ENCODE measurements at places on chromosomes 1 and 21. TPM values are rescaled to one million over a fixed set of nuclear protein-coding genes. Genes with fewer than 3 reads are reported as not detected.

Gene ALX3
- 0.35 TPM for total RNA-seq

Gene B3GALT2
- total RNA-seq = not detected

Gene CLDN19
- total RNA-seq = 12.2 TPM

Gene ATP1A4
- total RNA-seq = 0.74 TPM

Gene ZBTB37
- total RNA-seq = 6.1 TPM

Gene SRSF10
- total RNA-seq = 122 TPM

Gene TMEM54
- total RNA-seq = 9.8 TPM

Gene LSM10
- total RNA-seq = 14.4 TPM

Gene HNRNPCL2
- not detected for total RNA-seq

Gene EDN2
- total RNA-seq = 0.81 TPM

Gene MFSD2A
- total RNA-seq = 6.4 TPM

GRCh38 chr1:171985639-171986038, 144.3 kb downstream of the DNM3 start:
- DNase-seq = peak; percentile 21

- DNase-seq = no peak
Observed at GRCh38 chr1:20070357-20070756, 363 bp downstream of the PLA2G5 start.

DNA sequence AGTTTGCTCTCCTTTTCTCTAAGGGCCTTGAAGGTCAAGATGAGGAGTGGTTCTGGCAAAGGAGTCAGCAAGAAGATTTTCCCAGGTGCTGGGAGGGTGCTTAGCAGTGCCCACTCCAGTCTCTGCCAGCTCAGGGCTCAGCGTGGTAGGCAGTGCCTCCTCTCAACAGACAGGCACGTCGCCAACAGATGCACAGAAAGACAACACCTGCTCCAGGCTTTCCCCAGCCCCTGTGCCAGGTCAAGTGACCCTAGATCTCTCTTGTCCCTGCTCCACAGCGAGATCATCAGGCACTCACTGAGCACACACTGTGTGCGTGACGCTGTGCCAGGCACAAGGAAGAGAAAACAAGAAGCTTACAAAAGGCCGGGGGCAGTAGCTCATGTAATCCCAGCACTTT, 86.0 kb downstream of the CASZ1 start:
- no peak for DNase-seq

DNA sequence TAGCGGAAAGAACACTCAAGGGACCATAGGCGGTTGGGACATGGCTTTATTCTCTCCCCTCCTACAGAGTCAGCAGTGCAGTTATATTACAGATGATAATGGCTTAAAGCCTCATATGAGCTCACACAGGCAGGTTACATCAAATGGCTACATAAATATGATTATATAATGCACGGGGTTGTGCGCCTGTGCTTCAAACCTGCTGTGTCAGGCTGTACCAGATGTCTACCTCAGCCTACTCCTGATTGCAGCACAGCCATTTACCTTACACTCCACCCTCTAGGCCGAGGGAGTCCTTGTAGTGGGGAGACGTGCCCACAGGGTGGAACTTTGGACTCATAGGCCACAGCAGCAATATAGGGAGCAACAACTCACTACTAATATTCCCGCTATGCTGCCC, 16.4 kb upstream of the TBX19 start:
- DNase-seq = no peak

- no peak for DNase-seq
Observed at GRCh38 chr1:78275456-78275855, 215.3 kb upstream of the PTGFR start.

- DNase-seq = no peak
Observed at GRCh38 chr1:201816309-201816854, 12.6 kb upstream of the IPO9 start.

DNA sequence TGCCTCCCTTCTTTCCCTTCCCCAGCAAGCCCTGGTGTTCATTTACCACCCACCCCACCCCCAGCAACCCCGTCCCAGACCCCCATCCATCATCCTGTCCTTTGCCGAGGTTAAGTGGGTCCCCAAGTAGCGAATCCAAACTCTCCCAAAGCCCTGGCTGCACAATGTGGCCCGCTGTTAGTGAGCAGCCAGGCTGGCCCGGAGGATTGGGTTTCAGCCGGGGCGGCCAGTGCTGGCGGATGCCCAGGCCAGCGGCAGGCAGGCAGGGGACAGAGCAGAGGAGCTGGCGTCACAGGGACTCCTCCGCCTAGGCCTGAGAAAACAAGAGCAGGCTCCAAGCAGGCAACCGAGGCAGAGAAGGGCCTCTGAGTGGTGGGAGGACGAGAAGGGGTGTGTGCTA, 61.4 kb downstream of the EPHB2 start:
- DNase-seq = no peak

GRCh38 chr1:231616667-231617066, 9.9 kb upstream of the DISC1 start:
- DNase-seq = no peak

GRCh38 chr21:16550917-16551741, 821.3 kb downstream of the USP25 start:
- no peak for DNase-seq

- peak; percentile 51 for DNase-seq
Observed at GRCh38 chr1:55702064-55702463, 486.9 kb upstream of the USP24 start.

DNA sequence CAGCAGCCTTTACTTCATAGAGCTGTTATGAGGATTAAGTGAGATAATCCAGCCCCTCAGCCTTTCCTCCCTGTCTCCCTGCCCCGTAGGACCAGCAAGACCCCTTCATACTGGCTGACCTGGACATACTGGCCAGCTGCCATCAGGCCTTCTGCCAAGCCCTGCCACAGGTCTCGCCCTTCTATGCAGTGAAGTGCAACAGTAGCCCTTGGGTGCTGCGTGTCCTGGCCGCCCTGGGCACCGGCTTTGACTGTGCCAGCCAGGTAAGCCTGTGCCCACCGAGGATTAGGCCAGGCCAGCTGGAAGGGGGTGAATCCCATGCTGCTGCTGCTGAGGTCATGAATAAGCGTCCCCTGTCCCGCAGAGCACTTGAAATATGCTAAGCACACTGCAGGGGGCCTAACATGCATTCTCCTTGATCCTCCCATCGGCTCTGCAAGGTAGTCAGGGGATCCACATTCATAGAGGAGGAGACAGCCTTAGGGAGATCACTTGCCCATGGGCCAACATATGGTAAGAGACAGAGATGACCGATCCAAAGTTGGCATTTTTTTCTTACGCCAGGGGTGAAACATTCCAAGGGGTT, 73.3 kb upstream of the TINAGL1 start:
- peak; percentile 82 for DNase-seq

GRCh38 chr1:29290414-29290985, 54.2 kb downstream of the PTPRU start:
- DNase-seq = no peak

DNA sequence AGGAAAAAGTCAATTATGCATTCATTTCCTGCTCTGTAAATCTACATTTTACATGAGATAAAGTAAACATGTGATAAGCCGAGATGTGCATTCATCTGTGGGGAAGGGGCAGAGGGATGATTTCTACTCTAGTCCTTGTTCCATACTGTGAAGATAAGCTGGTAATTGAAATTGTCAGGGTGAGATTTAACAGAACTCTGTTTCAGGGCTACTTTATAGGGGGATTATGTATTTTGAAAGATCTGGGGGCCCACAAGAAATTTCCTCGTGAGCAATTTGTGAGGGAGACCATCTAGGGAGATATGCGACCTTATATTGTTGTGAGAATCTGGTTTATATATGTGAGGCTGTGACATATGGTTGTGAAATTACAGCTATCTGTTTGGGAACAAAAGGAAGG, 73.1 kb upstream of the KCNK1 start:
- DNase-seq = no peak

DNA sequence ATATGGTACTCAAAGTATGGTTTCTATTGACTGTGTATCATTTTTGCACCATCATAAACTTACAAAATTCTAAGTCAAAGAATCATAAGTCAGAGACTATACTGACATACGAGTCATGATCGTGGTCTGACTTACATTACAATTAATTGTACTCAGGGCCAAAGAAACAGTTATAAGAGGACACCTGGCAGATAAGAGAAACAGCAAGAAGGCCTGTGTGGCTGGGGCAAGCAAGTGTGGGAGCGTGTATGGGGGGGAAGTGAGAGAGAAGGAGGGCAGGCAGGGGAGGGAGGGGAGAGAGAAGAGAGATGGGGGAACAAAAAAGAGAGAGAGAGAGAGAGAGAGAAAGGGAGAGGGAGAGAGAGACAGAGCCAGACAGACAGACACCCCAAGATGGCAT, 70.9 kb downstream of the RERE start:
- no peak for DNase-seq

DNA sequence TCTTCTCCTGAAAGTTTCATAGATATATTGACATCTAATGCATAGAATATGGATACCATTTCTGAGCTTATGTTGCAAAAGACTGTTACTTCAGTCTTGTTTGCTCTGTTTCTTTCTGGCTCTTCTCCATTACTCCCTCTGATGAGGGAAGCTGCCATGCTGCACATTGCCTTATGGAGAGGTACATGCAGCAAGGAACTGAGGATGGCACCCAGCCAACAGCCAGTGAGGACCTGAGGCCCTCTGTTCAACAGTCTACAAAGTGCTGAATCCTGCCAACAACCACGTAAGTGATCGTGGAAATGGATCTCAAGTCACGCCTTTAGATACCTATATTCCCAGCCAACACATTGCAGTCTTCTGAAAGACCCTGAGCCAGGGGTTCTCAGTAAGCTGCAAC, 66.6 kb upstream of the ADAMTS5 start:
- no peak for DNase-seq

DNA sequence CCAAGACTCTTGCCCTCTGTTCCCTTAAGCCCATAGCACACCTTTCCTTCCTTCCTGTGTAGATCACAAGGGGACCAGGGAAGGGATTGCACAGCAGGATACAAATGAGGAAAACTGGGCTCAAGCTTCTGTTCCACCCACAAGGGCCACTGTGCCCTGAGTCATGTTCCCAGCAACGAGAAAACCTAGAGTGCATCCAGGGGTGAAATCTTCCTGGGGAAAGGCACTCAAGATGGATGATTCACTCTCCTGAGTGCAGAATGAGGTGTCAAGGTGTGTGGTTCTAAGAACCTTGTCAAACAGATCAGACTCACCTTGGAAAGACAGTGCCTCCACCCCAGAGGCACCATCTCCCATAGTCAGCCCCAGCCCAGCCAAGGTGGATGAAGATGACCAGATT, 40.7 kb upstream of the EYA3 start:
- DNase-seq = no peak

GRCh38 chr1:205777994-205778393, 2.7 kb upstream of the RAB29 start:
- DNase-seq = no peak

- DNase-seq = peak; percentile 95
Observed at GRCh38 chr1:156727926-156728598, at the start of gene METTL25B. METTL25B (plus strand) TSS chr1:156728469; CDS start chr1:156729105, 636 bp downstream.

- peak; percentile 68 for DNase-seq
Observed at GRCh38 chr1:234970731-234971476, 157.7 kb downstream of the TOMM20 start.

- DNase-seq = peak; percentile 30
Observed at GRCh38 chr1:6922096-6922931, 137.1 kb downstream of the CAMTA1 start.

GRCh38 chr21:38178653-38179470, 77.9 kb upstream of the KCNJ15 start:
- no peak for DNase-seq

DNA sequence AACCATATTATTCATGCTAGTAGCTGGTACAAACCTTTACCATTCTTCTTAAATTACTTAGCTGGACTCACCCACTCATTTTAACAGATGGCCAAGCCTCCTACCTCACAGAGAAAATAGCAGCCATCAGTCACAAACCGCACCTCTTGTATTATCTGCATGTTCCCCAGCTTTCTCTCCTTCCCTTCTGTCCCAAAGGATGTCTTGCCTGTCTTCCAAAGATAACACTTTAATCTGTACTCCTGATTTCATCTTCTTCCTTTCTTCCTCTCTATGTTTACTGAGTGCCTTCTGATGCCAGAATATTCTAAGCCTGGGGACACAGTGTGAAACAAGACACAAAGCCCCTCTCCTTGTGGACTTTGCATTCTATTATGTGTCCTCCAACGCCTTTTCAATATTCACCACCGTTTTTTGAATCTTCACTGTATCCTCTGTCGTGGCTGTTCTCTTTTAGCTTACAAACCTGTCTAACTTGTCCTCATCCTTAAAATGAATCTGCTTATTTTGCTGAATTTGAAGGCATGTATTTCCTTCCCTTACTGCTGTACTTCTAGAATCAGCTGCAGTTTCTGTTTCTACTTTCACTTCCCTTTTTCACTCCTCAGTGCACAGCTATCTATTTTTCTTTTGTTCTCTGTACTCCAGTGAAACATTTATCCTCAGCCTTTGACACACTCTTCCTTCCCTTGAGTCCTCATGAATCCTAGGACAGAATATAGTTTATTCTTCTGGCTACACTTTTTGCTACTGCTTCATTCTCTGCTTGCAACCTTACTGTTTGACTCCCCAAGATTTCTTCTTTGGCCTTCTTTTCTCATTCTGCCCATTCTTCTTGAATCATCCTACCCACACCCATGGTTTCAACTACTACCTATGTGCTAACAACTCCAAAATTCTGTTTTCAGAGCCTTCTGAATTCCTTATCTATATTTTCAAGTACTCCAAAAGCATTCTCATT, 216.9 kb upstream of the SAMSN1 start:
- no peak for DNase-seq

DNA sequence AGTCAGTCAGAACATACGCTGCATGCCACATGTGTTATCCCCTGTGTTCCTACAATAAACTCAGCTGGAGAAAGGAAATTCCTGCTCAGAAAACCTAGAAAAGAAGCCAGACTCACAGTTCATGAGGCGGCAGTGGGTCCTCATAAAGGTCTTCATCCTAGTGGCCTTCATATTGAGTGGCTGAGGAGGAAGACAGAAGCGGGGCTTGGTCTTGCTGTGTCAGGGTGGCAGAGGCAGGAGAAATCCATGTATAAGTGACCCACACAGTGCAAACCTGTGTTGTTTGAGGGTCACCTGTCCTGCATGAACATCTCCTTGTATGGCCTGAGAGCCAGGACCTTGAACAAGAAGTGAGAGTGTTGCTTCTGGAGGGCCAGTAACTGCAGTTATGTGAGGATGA, 4.0 kb upstream of the WNT3A start:
- peak; percentile 11 for DNase-seq

- no peak for DNase-seq
Observed at GRCh38 chr1:84889437-84889836, 3.6 kb downstream of the LPAR3 start.
